ENCODE measurements at places on chromosomes 6 and 20.

DNA sequence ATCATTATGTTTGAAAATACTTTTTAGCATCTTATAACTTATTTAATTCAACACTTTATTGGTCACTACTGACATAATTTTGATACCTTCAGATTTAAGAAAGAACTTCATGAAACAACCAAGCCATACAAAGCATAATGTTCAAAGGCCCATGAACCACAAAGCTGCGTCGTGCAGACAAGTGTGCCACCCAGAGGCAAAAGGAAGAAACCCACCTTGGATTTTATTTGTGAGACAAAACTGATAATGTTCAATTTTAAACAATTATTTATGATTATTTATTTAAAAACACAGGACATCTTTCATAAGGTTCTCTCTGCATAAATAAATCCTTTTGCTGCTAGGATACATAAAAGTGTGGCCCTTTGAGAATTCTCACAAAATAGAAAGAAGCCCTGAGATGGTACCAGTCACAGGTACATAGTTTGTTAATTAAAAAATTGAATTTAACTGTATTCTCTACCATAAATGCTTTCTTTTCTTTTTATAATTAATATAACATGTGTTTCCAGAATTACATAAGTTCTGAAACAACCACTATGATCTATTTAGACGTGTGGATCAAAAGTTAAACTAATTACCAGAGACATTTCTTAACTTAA, 143.7 kb downstream of the RALGAPA2 start:
- peak; percentile 13 for DNase-seq

DNA sequence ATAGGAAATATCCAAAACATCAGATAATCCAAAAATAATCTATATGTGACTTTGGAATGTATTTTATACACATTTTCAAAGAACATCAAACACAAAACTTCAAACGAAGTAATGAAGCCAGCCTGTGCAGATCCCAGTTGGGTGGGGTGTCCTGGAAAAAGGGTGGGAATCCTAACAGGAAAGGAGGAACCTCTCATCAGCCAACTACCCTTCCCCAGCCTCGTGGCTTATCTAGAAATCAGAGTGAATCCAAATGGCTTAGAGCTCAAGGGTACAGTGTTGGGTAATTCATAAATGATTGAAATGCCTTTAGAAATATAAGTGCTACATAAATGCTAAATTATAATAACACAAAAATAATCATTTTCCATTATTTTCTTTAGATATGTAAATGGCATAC, 115.1 kb upstream of the SOX4 start:
- DNase-seq, result no peak

- DNase-seq, result no peak
These were observed 1226.8 kb upstream of the MAP3K7 start for GRCh38 chr6:91813641-91814040.

GRCh38 chr6:17419189-17419575, 25.8 kb downstream of the CAP2 start:
- DNase-seq, result no peak

DNA sequence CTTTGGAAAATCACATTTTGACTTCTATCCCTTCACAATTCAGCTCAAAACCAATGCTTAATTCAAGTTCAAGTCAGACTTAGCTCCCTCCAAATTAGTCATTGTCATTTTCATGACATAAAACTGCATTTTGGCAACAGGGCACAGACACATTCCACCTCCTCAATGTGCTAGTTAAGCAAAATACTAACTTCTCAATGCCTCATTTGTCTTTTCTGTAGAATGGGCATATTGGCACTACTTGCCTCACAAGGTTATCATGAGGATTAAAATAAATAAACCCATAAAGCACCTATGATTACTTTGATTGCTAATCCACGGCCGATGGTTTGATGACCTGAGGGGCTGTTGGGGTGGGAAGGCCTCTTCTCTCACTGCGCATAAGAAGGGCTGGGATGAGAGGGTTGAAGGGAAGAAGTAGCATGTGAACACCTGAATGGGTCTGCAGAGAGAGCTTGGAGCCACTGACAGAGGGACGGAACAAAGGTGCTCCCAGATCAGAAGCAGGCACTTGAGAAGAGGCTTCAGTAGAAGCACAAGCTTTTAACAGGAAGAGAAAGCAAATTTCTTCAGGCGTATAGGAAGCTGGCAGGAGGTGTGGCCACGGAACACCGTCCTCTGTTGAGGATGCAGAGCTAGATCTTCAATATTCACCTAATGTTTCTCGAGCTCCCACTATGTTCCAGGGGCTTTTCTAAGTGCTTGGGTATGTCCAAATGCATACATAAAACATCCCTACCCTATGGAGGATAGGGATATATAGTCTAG, 11.7 kb upstream of the TBC1D7 start:
- DNase-seq, result no peak

GRCh38 chr6:118581489-118581959, 33.4 kb downstream of the PLN start:
- peak; percentile 50 for DNase-seq

- no peak for DNase-seq
These were observed 121.1 kb downstream of the PLEKHG1 start for GRCh38 chr6:150720774-150721233.

GRCh38 chr20:58719258-58719657, 26.7 kb downstream of the NPEPL1 start:
- peak; percentile 2 for DNase-seq

GRCh38 chr20:22582964-22583772, 1.2 kb downstream of the FOXA2 start:
- DNase-seq, result no peak

- no peak for DNase-seq
These were observed 45.5 kb upstream of the SRF start for GRCh38 chr6:43125555-43125954.

GRCh38 chr6:103356531-103356930, 1503.2 kb downstream of the HACE1 start:
- no peak for DNase-seq

DNA sequence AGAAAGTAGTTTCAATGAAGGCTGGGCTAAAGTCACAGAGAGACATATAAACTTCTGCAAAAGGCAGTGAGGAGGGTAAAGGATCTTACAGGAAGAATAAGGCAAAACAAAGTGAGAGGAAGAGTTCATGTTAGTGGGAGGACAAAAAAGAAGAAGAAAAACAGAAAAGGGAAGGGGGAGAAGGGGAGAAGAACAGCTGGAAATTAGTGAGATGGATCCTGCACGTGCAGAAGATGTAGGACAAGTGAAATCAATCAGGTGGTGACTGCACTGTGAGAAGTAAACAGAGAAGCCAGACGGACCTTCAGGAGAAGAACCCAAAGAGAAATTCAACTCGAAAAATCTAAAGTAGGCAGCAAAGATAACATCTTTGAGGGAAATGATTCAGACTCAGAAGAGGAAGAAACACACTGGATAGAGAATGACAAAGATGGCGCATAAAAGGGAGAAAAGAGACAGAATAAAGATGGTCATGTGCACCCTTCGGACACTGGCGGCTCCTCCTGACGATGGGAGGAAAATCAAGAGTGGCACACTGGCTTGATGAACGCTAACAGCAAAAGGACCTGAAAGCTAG, 105.9 kb downstream of the MYB start:
- DNase-seq, result no peak
